ENCODE measurements at places on chromosomes 11 and 22.

- DNase-seq, result no peak
These were observed 1.0 kb upstream of the PRDM10 start for GRCh38 chr11:130003717-130004001.

- no peak for DNase-seq
These were observed at the start of gene POU2AF3 for GRCh38 chr11:111298413-111299100. Gene POU2AF3, plus strand, starts transcription at chr11:111298546. Its CDS starts 36 bp downstream, at chr11:111298582.

DNA sequence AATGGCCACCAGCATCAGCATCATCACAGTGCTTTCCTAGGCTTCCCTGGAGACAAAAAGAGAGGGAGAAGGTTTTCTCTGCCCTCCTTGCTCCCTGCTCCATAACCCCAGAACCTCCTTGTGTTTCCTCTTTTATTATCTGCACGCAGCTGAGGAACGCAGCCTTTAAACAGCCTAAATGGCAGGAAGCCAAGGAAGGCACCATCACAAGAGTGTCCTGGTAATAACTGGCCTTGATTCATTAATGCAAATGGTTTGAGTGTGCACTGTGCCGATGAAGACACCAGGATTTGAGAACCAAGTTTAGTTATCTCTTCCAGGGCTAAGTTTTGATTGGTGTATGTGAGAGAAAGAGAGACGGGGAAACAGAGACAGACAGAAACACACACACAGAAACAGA lies 29.4 kb upstream of the DRD2 start:
- DNase-seq, result no peak

DNA sequence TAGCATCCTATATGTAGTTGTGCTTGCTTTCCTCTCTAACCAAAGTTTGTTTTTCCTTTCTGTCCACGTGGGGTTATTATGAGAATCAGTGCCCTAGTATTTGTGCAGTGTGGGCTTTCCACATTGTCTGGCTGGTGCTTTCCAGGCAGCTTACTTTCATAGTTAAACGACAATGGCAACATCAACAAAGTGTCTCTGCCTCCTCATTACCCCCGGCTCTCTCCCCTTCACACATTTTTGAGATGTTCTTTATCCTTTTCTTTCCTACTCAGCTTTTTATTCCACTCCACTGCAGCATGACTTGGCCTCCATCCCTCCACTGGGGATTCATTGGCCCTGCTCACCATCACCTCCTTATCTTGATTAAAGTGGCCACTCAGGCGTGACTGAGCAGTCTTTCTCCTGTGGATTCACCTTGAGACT lies 19.1 kb downstream of the SPECC1L start:
- no peak for DNase-seq

DNA sequence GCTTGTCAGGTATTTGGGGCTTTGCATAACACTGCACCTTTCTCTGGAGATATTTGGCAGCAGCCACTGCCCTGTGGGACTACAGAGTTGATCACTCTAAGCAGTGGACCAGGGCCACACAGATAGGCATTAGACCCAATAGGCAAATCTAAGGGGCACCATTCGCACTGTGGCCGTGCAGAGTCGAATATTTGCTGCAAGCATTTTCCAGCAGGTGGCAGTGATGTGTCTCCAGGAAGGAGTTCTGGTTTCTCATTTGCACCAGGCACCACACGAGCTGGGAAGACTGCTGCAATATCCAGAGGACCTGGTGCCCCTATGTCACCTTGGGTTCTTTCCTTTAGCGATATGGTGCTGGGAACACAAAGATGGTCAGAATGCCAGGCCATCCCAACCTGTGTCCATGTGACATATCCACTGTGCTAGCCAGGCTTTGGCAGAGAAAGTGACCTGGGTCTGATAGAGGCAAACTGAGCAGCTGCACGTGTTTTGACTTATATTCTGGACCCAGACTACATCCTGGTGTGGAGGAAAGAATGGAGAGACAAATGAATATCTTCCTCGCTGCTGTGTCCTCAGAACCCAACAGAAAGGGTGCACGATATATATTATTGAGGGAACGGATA lies 318.7 kb downstream of the BUD13 start:
- DNase-seq, result peak; percentile 19

DNA sequence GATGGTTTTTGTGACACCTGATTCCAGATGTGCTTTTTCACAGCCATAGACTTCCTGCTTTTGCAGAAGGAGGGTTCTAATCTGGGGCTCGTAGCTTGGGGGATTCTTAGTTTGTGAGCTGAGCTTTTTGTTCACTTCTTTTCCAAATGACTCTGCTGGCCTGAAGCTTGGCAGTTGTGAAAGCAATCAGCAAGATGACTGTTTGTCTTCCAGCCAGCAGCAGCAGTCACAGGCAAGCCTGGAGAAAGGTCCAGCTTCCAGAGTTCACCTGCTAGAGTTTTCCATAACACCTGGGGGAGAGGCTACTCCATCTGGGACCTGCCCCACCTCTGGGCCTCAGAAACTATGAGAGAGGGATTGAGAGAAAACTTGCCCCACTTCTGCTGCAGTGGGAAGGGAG lies 4.1 kb downstream of the MARK2 start:
- DNase-seq, result no peak

GRCh38 chr11:19116276-19116970 lies 545 bp upstream of the ZDHHC13 start:
- DNase-seq, result no peak

DNA sequence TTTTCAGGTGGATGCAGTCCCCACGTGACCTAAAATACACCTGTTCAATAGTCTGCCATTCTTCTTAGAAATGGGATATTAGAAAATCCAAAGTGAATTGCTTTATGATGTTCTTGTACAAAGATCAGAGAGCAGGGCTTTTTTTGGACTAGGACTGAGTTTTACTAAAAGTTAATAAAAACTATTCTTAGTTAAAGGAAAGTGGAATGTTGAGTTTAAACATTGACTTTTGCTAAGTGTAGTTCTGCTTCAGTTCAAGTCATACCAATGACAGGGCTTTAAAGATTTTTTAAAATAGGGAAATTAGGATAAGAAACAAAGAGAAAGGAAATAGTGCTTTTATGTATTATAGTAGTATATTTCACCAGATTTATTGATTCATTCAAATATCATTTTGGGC lies at the start of gene SLC22A24:
TSS of gene SLC22A24 (minus strand) at position 101 of the 400 bp plus-strand sequence. CDS start 442 bp downstream, outside the sequence.
- DNase-seq, result no peak

DNA sequence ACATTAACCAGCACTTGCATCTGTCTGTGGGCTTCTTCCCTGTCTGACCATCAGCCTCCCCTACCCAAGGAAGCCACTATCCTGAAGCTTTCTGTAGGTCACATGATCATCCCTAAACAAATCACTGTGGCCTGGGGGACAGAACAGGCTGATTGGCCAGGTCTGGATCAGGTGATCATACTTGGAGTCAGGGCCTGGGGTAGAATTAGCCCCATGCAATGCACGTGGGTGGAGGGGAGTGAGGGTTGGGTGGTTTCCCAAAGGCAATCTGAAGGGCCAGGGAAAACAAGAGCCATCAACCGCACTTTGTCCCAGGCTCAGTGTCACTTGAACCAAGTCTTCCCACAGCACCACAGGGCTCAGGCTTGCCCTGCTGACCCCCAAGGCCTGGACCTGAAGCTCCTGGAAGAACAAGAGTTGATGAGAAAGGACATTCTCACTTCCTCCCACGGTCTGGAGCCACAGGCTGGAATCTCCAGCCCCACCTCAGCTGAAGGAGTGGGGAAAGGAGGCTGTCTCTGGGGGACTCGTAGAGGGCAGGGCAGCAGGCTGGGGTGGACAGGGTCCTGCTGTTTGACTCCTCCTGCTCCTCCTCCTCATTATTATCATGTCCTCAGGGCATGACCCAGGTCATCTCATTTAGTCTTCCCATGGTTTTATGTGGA lies 31.5 kb upstream of the TSPAN18 start:
- DNase-seq, result no peak

GRCh38 chr11:129270446-129270845 lies 78.3 kb upstream of the ARHGAP32 start:
- no peak for DNase-seq

DNA sequence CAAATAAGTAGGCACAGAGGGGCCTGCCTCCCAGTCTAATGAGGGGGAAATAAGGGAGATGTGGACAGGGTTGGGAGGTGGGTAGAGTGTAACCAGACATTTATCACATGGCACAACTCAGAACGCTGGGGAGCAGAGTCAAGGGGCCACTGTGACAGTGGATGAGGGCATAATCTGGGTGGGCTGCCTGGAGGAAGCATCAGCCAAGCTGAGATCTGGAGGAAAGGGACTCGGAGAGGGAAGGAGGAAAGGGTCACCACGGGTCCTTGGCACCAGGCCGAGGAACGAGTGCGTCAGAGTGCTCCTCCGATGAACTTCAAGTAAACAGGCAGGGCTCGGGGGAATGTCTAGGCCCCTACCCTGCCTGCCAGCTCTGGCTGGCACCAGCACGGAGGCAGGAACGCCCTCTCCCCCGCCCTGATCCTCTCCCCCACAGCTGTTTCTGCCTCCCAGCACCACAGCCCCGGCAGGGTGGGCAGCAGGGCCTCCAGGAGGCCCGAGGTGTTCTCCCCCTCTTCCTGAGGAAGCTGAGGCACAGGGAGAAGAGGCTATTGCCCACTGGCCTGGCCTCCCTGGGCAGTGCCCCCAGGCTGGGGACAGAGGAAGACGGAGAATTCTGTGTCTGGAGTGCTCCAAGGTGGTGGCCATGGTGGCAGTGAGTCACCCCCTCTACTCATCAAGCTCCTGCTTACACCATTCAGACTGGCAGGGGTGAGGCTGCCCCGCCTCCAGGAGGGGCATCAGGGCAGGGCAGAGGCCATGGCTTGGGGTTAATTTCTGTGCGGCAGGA lies 4.2 kb downstream of the ALDH3B1 start:
- DNase-seq, result peak; percentile 69

DNA sequence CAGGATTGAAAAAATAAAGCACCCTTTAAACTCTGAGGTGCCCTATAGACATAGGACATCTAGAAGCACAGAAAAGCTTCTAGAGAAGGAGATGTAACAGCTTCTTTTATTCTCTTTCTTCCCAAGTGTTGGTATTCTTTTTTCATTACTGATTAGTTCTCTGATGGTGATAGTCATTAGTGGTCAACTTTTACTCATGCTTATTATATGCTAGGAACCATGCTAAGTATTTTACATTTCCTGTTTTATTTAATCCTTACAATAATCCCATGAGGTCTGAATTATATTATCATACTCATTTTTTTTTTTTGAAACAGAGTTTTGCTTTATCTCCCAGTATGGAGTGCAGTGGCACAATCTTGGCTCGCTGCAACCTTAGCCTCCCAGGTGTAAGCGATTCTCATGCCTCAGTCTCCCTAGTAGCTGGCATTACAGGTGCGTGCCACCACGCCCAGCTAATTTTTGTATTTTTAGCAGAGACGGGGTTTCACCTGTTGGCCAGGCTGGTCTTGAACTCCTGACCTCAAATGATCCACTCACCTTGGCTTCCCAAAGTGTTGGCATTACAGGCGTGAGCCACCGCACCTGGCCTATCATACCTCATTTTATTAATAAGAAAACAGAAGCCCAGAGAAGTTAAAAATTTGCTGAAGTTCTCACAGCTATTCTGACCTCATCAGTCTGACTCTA lies 3.0 kb downstream of the C11orf52 start:
- DNase-seq, result no peak

DNA sequence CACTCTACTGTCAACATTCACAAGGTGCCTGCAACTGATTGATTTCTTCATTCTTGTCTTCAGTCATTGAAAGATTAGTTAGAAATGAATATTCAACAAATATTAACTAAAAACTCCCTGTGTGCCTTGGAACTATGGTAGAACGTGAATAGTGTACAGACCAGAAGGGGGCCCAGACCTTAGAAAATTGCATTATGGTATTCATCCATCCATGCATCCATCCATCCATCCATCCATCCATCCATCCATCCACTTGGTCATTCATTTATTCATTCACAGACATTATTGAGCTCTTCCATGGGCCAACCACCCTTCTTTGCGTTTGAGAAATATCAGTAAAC lies 10.2 kb upstream of the ACCSL start:
- DNase-seq, result no peak

- no peak for DNase-seq
These were observed 107.8 kb upstream of the RASSF10 start for GRCh38 chr11:12901272-12901671.

Data from hepatic stellate cell (primary cell).